ENCODE measurements at places on chromosomes 3 and 15.

DNA sequence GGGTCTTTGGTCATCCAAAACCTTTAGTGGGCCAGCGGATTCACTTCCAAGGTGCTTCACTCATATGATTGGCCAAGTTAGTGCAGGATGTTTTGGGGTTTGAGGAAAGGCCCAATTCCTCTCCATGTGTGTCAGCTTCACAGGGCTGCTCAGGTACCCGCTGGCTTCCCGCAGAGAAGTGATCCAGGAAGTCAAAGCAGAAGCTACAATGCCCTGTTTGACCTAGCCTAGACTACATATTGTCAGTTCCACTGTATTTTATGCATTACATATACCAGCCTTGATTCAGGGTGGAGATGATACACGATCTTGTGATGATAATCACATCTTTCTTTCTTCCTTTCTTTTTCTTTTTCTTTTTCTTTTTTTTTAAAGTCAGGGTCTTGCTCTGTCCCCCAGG lies 32.1 kb downstream of the PDE8A start:
- DNase-seq = no peak

GRCh38 chr3:6281662-6282061 lies 579.3 kb upstream of the GRM7 start:
- DNase-seq = no peak

DNA sequence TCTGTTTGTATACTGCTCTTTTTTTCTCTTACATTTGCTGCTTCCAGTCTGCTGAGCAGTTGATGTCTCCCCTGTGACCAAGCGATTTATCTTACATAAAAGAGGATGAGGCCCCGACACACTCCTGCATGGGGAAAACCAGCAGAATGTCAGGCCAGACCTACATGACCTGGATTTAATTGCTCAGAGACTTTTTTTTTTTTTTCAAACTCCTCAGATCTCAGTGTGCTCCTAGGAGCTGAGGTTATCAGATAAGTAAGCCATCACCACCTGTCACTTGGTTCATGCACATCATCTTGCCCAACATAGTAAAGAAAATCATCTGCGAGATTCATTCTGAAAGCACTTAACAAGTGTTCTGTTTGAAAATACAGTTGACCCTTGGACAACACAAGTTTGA lies 163.1 kb downstream of the PLCL2 start:
- DNase-seq = no peak

DNA sequence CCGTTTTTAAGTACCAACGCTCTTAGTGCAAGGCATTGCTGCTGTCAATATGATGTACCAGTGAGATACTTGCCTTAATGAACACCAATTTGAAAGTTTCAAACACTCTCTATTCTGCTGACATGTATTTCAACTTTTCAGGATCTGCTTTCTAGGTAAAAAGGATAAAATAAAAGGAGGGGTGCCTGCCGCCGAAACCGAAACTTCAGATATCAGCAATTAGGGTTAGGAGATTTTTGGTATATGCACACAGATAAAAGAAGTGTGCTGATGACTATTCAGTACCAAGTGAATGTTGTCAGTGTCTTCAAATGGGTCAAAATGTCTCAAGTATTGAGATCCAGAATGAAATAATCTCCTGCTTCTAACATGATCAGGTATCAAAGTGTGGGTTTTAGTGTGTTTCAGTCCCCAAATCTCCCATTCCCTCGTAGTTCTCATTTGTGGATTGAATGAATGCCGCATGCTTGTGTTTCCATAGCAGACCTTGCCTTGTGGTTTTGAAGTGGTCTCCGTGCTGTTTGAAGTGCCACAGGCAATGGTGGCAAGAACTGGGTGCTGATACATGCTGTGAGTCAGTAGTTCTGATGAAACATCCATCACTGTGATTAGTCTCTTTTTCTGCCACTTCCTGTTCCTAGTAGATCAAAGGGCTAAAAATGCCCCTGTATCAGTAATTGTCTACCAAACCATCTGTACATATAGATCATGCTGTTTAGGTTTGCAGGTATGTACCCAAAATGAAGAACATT lies 22.5 kb downstream of the CHST14 start:
- no peak for DNase-seq

DNA sequence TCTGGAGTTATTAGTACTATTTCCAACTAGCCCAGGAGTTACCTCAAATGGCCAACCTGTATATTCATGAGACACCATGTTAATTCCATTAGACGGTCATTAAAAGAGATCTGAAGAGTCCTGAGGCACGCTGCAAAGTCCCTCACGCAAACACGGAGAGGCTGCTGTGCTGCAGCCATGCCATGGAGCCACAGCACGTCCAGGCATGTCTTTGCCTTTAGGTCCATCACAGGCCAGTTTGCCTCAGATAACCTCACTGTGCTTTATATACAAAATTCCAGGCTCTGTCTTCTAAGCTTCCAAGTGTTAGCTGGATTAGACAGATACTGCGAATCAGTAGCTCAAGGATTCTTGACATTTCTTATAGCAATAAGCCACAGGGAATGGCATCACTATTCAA lies 9.8 kb upstream of the PLAAT1 start:
- no peak for DNase-seq

- DNase-seq = no peak
Measured at GRCh38 chr15:40764629-40765103, 798 bp downstream of the GCHFR start.
